ENCODE measurements at places on chromosomes 12 and 14.

DNA sequence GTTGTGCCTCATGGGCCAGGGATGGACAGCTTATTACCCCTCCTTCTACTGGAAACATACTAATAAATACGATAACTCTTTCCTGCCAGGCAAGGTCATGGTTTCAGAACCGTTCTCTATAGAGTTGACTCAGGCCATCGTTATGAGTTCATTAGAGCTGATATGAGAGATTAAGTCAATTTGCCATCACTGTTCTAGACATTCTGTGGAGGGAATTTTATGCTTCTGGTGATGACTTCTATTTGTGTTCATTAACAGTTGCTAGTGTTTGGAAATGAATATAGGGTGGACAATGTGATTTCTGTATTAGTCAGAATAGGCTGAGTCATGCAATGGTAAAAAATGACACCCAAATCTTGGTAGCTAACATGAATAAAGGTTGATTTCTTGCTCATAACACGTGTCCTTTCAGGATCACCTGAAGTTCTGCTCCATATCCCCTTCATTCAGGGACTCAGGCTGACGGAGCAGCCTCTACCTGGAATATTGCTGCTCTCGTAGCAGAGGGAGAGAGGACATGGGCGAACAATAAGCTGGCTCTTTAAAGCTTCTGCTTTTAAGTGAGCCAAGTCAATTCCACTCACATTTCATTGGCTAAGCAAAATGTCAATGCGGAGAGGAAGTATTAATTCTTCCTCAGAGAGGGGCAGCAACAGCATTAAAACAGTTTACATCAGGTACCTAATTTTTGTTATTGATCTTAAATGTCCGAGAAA, 18.5 kb upstream of the TBPL2 start:
- DNase-seq, result no peak

GRCh38 chr12:45418520-45418919, 202.6 kb downstream of the ANO6 start:
- DNase-seq, result no peak

- no peak for DNase-seq
Measured at GRCh38 chr12:57868851-57869268, 22.3 kb upstream of the CTDSP2 start.

- DNase-seq, result no peak
Measured at GRCh38 chr12:3158851-3159465, 81.8 kb downstream of the TSPAN9 start.

DNA sequence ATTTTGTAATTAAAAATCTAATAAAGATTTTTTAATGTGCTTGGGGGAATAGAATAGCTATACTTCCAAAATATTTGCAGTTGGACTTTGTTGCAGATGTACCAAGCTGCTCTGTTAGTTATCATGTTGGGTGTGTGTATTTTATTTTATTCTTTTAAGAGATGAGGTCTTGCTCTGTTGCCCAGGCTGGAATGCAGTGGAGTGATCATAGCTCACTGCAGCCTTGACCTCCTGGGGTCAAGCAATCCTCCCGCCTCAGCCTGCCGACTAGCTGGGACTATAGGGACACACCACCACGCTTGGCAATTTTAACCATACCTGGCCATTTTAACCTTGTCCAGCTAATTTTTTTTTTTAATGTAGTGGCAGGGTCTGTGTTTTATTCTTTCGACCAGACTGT, 54.7 kb upstream of the MAP1LC3B2 start:
- DNase-seq, result no peak

GRCh38 chr12:130571089-130571488, 145.0 kb downstream of the RIMBP2 start:
- DNase-seq, result no peak

GRCh38 chr14:90576581-90576980, 179.8 kb downstream of the CALM1 start:
- no peak for DNase-seq

DNA sequence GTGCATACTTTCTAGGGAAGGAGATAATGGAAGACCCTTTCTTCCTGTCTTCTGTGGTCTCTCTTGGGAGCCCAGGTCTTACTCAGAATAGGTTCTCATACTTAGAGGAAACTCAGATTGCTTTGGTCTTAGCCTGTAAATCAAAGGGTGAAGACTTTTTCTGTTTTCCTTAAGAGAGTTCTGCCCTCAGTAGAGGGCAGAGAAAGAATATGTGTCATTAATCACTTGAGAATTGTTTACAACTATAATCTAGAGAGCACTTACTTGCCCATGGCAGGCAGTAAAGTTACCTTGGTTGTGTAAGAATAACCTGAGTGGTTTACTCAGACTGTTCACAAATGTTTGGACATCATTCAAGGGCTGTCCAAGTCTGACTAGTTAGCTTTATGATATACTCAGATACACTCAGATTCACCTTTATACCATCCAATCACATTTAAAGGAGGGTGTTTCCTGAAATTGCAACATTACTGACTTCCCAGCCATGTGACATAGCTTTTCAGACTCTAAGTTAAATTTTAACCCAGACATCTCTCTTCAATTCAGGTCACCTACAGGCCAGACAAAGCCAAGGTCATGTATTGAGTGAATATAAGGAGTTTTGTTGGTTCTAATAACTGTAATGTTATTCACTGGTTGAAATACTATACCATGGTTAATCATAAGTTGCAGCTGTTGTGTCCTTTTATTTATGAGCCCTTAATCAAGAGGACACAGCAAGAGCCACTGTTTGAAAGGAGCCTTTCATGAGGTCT, 372.2 kb downstream of the RAD51B start:
- no peak for DNase-seq

- DNase-seq, result no peak
Measured at GRCh38 chr12:30000401-30000800, 216.7 kb upstream of the TMTC1 start.

DNA sequence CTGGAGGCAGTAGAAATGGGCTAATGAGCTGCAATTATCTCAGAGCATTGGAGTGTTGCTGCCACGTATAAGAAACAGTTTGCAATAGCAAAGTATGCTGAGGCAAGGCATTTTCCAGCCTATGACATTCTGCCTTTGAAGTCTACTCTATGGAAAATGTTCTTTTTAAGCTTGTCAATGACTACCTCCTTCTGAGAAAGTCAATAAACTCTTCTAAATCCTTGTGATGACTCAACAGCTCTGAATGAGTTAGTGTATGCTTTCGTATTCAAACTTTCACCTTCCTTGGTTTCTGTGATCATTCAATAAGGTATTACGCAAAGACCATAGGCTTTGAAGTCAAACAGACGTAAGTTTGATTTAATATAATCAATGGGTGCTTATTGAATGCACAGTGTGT, 111.2 kb downstream of the CAPZA3 start:
- DNase-seq, result no peak

DNA sequence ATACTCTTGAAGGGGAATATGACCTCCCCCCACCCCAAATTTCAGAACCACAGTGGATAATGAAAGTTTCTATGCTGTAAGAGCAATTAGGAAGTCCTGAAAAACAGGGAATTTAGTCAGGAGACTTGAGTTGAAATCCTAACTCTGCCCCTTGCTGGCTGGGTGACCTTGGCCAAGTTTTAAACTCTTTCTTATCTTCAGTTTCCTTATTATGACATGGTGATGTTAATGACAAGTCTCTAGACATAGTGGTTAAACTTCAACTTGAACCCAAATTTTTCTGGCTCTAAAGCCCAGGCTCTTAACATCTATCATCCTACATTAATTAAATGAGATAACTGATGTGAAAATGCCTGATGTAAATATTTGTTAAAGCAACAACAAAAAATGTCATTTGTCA, 325.9 kb downstream of the APAF1 start:
- DNase-seq, result no peak

DNA sequence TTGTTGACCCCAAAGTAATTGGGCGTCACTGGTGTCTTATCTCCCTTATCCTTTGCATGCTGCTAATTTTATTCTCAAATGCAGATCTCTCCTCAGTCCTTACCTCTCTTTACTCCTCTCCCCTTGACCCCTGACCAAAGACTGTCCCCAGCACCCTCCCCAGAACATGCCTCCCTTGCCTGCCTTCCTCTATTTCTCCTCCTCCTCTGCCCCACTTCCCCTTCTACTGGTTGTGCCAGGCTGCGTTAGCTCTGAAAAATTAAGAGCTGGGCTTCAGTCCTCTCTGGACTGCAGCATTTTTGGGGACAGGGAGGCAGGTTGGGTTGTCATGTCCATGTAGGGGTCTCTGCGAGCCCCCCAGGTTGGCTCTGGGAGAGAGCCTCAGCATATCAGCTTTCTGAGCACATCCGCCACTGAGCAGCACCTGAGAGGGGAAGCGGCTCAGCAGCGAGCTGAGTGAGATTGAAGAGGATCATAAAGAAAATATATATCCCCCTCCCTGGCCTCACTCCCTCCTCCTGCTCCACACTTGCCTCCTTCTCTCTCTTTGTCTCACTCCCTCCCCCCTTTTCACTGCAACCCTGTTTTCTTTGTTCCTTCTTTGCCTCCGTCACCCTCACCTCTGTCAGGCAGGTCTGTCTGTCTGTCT, 6.4 kb upstream of the CISTR start:
- DNase-seq, result no peak

DNA sequence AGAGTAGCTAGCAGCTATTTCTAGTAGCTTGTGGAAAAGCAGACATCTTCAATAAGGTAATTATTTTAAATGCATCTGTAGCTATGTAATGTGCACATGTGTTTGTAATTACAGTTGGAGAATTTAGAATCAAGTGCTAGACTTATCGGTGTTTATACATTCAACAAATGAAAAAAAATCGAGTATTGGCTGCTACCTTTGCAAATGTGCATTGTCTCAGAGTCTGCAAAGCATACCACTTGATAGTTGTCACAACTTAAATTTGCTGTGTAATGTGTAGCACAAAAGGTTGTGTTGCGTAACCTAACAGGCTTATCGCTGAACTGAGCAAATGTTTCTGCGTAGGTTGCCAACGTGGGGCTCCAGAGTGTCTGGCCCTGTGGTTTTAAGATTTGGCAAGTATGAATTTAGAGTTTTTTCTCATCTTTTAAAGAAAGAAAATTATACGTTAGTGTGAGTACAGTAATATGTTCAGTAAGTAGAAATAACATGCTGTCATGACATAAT, 44.3 kb downstream of the TMTC2 start:
- no peak for DNase-seq

DNA sequence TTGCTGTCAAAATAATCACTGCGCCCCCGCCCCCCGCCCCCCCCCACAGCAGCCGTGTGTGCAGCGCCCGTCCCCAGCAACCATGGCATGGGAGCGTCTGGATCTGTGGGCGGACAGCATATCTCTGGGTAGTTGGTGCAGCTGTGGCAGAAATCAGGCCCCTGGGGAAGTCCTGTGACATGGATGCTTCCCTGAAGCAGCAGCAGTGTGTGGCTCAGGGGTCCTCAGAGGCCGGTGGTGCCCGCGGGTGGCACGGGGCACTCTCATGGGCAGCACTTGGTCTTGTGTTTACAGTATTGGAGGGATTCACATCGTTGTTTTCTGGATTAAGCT, 19.2 kb downstream of the XRCC3 start:
- no peak for DNase-seq

DNA sequence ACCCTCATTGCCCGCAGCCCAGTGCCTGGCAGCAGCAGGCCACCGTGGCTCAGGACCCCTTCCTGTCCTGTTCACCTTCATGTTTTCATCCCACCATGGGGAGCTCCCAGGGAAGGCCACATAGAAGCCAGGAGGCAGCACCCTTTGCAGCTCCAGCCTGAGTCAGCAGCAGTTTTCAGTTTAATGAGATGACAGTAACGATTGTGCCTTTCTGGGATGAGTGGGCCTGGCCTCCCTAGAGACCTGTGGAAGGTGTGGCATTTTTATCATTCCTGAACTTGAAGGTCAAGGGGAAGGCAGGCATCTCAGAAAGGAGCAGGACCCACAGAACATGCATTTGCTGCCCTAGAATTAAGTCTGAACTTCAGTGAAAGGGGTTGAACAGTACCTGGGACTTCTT, 532.8 kb downstream of the FUT8 start:
- no peak for DNase-seq

DNA sequence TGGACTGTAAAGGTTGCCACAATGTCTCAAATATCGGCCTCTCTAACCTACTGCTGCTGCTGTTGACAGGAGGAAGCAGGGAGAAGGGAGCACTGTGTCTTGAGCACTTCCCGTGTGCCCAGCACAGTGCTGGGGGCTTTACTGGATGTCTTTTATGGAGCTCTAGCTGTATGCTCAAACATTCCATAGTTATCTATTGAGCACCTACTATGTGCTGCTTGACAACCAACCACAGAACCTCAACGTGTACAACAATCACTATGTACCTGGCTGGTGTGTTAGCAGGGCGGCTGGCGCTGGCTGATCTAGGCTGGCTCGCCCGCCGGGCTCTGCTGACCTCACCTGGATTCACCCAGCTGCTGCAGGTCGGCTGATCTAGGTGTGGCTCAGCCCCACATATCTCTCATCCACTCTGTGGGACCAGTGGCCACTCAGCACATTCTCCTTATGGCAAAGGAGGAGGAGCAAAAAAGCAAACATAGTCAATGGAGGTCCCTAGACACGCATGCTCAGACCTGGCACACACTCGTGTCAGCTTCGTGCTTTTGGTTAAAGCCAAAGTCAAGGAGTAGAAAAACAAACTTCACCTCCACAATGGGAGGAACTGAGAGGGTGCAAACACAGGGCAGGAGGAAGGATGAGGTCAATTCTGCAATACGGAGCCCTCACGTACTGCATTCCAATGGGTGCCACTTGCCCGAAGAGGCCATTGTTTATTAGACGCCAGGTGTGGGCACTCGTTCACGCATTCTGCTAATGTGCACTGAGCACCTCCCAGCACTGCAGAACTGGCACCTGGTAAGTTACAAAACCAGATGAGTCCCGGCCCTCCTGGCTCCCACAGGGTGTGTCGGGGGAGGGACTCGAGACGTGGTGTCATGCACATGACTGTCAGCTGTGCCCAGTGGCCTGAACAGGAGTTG, 147.2 kb downstream of the SCARB1 start:
- no peak for DNase-seq

DNA sequence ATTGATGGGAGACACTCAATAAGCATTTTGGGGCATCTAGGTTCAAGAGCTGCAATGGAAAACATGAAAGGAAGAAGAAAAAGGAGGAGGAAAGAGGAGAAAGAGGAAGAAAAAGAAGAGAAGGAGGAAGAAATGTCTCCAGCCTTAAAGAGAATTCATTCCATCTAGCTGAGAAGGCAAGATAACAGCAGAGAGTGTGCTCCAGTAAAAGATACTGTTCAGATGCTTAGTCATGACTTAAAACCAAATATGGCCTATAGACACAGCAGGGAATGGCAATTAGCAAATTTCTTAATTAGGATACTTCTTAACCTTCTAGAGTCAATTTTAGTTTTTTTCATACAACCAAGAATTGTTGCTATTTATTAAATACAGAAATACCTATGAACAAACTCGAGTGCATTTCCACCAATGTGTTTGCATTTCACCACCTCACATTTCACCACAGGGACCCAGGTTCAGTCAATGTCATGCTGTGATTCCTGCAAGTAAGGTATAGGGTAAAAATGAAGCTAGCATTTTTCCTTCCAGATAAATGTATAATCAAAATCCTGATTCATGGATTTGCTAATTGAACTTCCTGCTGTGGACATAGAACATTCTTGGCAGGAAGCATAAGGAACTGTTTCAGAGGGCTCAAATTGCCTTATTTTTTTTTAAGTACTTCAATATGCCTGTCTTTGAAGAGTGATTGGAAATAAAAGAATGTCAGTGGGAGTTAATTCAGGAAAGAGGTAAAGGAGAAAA, 177.8 kb downstream of the RPS29 start:
- no peak for DNase-seq

- no peak for DNase-seq
Measured at GRCh38 chr14:20583908-20584307, 3.9 kb downstream of the RNASE11 start.

- no peak for DNase-seq
Measured at GRCh38 chr14:68593806-68594536, 198.9 kb downstream of the ZFP36L1 start.

- no peak for DNase-seq
Measured at GRCh38 chr14:88289234-88289633, 33.8 kb downstream of the KCNK10 start.

- DNase-seq, result peak; percentile 21
Measured at GRCh38 chr14:64812412-64812811, 67.3 kb downstream of the SPTB start.

All from activated naive CD4-positive, alpha-beta T cell treated with Interleukin-2 at 50 U/mL for 16 hours (primary cell).